Right ventricle myocardium superior (tissue), 1 donor: ENCODE measurements at places on chromosomes 11 and 22.

DNA sequence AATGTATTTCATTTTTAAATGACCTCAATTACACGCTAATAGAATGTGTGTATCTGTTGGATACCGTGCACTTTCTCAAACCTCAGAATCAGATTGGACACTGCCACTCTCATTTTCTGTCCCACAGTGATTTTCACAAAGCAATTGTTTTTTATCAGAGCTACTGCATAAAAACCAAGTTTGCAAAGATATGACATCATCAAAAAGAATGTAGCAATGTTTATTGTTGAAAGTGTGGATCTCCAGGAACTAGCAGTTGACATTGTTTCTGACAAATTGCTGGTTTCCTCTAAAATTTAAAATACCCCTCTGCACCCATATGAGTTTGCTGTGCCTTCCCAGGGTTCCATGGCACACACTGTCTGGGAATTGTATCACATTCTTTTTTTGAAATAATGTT, 362.7 kb upstream of the DDI1 start:
- no peak for DNase-seq

GRCh38 chr11:95556342-95557163, 233.0 kb downstream of the FAM76B start:
- no peak for DNase-seq

GRCh38 chr11:121389651-121390050, 62.5 kb upstream of the SORL1 start:
- DNase-seq, result peak; percentile 70

DNA sequence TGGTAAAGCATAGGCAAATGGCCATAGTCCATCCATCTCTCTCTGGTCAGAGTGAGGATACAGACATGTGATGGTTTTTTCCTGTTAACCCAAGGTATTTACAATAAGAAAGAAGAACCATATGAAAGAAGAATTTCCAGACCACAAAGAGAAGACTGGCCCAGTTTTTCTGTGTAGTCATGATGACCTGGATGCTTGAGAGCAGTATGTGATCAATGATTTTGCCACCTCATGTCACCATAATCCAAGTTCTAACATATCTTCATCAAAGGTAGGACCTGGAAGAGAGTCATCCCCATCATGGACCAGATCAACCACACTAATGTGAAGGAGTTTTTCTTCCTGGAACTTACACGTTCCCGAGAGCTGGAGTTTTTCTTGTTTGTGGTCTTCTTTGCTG, at the start of gene OR4D6:
Gene OR4D6 (plus strand): TSS at position 301 of the 400 bp plus-strand sequence. CDS start 0 bp downstream, at position 301.
- DNase-seq, result no peak

GRCh38 chr11:109945626-109946321, 147.4 kb upstream of the ZC3H12C start:
- no peak for DNase-seq
